ENCODE measurements at places on chromosomes 7 and 10.

GRCh38 chr10:91335147-91335546 is 75.0 kb upstream of the HECTD2 start:
- no peak for DNase-seq

- DNase-seq: no peak
These were observed 74.5 kb downstream of the VWDE start for GRCh38 chr7:12328888-12329770.

- DNase-seq: no peak
These were observed 29.6 kb downstream of the FAM133B start for GRCh38 chr7:92560602-92561001.

DNA sequence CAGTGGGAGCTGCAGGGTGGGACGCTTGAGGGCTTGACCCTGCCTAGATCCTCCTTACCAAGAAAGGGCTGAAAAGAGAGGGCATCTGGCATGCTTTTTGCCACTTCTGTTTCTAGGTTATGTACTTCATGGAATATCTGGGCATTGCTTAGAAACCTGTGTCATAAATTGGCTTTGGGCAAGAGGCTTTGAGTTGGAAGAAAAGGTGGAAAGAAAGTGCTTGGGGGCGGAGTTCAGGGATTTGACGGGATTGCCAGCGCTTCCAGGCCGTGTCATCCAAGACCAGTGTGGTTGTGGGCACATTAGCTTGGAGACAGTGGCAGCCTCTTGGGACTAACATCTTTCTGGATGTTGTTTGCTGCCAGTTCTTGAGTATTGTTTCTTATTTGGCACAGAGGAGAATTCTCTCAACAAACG is 825 bp downstream of the ZNF862 start:
- DNase-seq: no peak

Measured in stimulated activated naive CD4-positive, alpha-beta T cell (primary cell).